Bronchial epithelial cell (primary cell): ENCODE measurements at places on chromosomes 2 and 18. TPM values are rescaled to one million over a fixed set of nuclear protein-coding genes. Genes with fewer than 3 reads are reported as not detected.
A peak's percentile ranks its signal among the peaks of the same experiment; 100 is the strongest.

The MPP4 gene
- total RNA-seq, result 0.13 TPM in 1 of 2 replicates, not detected in the other

The PLB1 gene
- 1.5 and 1.6 TPM in 2 replicates for total RNA-seq

DNA sequence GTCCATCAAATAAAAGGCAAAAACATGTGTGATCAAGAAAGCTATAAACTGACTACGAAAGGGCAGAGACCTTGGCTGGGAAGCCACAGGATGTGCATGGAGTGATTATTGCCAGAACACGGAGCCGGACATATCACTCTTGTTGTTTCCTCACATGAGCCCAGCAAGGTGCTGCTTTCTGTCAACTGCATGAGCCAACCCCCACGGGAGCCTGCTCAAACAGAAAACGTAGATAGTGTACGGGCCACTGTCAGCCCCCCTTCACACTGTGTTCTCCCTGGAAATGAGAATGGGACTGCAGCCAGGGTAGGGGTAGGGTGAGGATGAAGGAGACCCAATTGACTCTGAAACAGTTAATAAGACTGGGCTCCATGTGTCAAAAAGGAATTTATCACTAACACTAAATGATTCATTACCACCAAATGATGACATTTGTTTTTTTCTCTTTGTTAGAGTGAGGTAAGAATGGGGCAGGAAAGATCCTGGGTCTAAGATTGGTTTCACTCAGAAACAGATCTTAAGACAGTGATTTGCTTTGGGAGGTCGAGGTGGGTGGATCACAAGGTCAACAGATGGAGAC lies 235.8 kb downstream of the MREG start:
- DNase-seq, result peak; percentile 22

- no peak for DNase-seq
These were observed 127.0 kb downstream of the FAM168B start for GRCh38 chr2:130966149-130966774.
